ENCODE measurements at places on chromosomes 16 and 17.

- DNase-seq = no peak
Observed at GRCh38 chr17:12085076-12085949, 64.6 kb downstream of the MAP2K4 start.

GRCh38 chr17:72158895-72159885 is 38.4 kb downstream of the SOX9 start:
- DNase-seq = no peak

DNA sequence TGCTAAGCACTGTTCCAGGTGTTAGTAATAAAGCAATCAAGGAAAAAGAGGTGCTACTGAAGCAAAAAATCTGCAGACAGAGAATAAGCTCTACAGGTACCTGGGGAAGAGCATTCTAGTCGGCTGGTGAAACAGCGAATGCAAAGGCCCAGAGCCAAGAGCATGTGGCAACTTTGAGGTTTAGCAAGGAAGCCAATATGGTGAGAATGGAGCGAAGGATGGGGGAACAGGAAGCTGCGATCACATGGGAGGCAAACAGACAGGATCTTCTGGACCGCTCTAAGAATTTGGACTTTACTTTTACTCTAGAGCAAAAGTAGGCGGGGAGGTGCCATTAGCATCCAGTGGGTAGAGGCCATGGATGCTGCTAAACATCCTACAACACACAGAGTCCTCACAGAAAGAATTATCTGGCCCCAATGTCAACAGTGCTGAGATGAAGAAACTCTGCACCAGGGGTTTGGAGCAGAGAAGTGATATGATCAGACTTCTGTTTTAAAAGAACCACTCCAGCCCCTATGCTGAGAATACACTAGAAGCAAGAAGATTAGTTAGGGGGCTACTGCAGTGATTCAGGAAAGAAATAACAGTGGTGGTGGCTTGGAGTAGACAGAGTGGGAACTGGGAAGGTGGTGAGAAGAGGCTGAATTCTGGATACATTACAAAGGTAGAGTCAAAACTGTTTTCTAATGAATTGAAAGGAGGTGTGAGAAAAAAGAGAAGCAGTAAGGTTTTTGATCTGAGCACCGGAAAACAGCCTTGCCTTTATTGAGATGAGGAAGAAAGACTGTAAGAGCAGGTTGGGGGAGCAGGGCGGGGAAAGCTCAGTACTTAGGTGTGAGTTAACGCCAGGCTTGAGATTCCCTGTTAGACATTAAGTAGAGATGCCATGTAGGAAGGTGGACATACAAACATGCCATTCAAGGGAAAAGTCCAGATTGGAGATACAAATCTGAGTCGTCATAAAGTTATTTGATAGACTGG is 11.0 kb downstream of the EFTUD2 start:
- no peak for DNase-seq

- no peak for DNase-seq
Observed at GRCh38 chr16:87206646-87207451, 110.3 kb downstream of the C16orf95 start.

DNA sequence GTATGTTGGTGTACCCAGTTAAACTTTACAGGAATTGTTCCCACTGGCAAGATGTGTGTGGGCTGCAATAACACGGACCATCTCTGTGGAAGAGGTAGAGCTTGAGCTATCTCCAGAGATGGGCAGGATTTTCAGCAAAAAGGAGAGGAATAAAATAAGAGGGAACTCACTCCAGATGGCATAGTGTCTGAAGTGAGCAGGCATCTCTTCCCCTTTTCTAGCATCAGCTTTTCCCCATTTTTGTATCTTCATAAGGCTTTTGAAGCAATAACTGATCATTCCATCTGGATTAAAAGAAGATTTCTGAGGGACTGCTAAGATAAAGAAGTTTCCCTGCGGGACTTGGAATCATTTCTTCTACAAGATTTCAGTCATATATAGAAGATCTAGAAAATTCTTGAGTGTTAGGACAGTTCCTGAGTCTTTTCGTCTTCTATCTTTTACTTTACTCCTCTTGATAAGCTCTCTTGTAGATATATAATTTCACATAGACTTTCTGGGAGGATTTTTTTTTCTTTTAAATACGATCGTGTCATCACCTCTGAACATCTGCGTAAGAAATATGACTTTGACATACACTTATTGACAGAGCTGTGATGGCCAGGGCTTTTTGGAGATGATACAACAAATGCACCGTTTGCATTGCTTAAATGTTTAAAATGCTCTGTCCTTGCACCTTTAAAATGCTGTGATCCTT is 2.1 kb downstream of the CPD start:
- DNase-seq = no peak

- no peak for DNase-seq
Observed at GRCh38 chr17:17183744-17184143, 22.4 kb downstream of the PLD6 start.

DNA sequence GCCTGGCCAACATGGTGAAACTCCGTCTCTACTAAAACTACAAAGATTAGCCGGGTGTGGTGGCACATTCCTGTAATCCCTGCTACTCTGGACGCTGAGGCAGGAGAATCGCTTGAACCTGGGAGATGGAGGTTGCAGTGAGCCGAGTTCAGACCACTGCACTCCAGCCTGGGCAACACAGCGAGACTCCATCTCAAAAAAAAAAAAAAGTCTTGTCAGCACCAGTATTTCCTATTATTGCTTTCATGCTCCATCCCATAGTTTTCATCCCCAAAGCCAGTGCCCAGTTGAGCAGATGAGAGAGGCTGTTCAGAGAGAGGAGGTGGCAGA is 58.4 kb downstream of the WDR45B start:
- DNase-seq = no peak

DNA sequence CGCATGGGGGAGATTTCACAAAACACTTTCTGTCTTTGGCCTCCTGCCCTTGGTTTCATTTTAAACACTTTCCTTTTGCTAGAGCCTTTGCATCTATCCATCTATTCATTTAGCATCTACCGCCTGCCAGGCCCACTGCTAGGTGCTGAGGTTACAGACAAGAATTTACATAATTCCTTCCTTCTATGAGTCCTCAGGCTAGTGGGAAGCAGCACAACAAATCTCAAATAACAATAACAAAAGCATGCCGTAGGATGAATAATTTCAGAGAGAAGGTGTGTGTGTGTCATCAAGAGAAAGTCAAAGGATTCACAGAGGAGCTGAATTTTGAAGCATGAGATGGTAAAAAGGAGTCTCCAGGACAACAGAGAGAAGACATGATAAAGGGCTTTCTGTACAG is 6.1 kb upstream of the SLC46A1 start:
- no peak for DNase-seq

DNA sequence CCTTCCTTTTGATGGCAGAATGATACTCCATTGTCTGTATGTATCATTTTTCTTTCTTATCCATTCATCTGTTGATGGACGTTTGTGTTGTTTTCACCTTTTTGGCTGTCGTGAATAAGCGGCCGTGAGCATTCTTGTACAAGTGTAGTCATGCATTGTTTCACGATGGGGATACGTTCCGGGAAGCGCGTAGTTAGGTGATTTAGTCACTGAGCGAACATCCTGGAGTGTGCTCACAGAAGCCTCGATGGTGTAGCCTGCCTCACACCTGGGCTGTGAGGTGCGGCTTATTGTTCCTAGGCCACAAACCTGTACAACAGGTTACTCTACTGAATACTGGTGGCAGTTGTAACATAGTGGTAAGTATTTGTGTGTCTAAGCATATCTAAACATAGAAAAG is 136.5 kb downstream of the CMIP start:
- no peak for DNase-seq

All from activated gamma-delta T cell treated with Interleukin-2 at 50 U/mL for 16 hours (primary cell).